Naive thymus-derived CD8-positive, alpha-beta T cell (primary cell): ENCODE measurements at places on chromosomes 4 and X.

GRCh38 chrX:42485601-42486000 lies 292.4 kb downstream of the PPP1R2C start:
- H3K4me3 ChIP-seq: no peak overlapping the region
- H3K27me3 ChIP-seq: no peaks in the 10 kb centered on the region
- no peaks in the 10 kb centered on the region for H3K4me1 ChIP-seq
- no peaks in the 10 kb centered on the region for H3K36me3 ChIP-seq

DNA sequence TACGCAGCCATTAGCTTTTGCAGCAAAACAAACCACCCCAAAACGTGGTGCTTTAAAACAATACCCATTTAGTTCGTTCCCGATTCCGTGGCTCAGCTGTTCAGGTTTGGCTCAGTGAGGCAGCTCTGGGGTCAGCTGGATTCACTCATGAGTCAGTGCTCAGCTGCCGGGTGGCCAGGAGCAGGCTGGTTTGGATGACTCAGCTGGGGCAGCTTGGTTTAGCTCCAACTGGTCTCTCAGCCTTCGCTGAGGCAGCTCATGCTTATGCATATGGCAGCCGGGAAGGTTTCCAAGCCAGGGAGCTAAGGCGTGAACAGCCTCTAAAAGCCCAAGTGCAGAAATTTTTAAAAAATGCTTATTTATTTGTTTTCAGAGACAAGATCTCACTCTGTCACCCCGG lies 13.3 kb upstream of the CD99 start:
- no peak overlapping the region for H3K27ac ChIP-seq
- H3K36me3 ChIP-seq: no peaks in the 10 kb centered on the region
- no peaks in the 10 kb centered on the region for H3K27me3 ChIP-seq
- no peak for DNase-seq

DNA sequence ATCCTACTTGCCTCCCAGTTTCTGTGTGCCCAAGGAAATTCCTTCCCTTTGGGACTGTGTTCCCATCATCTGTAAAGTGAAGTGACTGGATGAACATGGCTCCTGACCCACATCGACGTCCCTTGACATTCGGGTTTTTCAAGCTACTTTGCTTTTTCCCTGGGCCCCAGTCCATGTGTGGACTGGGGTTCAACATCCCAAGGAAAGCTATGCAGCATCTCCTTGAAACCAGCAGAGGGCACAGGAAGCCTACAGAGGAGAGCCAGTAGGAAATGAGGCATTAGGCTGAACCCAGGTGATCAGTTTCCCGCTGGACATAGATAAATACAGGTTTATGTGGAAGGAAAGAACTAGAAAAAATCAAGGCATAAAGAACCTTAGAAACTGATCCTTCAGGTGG lies 145.1 kb upstream of the ARHGEF9 start:
- no peaks in the 10 kb centered on the region for H3K27me3 ChIP-seq
- peaks cover 3% of the 10 kb centered on the region for H3K36me3 ChIP-seq
- H3K4me1 ChIP-seq: no peaks in the 10 kb centered on the region
- H3K27ac ChIP-seq: no peak overlapping the region
- no peak overlapping the region for H3K4me3 ChIP-seq
- DNase-seq: no peak

- DNase-seq: no peak
- peaks cover 9% of the 10 kb centered on the region for H3K36me3 ChIP-seq
- H3K27ac ChIP-seq: no peak overlapping the region
These were observed 1057.9 kb upstream of the DIAPH2 start for GRCh38 chrX:95626748-95627147.

- DNase-seq: no peak
- no peak overlapping the region for H3K4me3 ChIP-seq
- no peak overlapping the region for H3K27ac ChIP-seq
- H3K27me3 ChIP-seq: peaks cover 22% of the 10 kb centered on the region
- no peaks in the 10 kb centered on the region for H3K36me3 ChIP-seq
These were observed 134.0 kb downstream of the ANXA5 start for GRCh38 chr4:121562811-121563210.

GRCh38 chr4:142845293-142846107 lies 601 bp downstream of the INPP4B start:
- peak overlapping the region; percentile 91 for H3K4me3 ChIP-seq
- peaks cover 10% of the 10 kb centered on the region for H3K27me3 ChIP-seq
- H3K27ac ChIP-seq: no peak overlapping the region
- no peaks in the 10 kb centered on the region for H3K36me3 ChIP-seq
- no peak for DNase-seq

DNA sequence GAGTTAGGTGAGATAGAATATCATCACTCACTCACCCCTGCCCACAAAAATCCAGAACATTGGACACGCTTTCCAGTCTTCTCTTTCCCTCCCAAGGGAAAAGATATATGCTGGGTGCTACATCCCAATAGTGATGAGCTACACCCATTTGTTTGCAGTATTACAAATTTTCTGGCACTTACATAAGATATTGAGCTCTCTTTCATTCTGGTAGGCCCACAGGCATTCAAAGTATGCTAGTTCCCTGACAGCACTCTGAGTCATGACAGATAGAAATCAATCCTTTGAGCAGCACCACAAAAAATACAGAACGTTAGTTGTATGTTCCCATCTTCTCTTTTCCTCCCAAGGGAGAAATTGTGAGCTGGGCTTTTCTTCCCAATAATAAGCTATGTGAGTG lies 477.6 kb upstream of the GRID2 start:
- H3K27me3 ChIP-seq: no peaks in the 10 kb centered on the region
- H3K4me3 ChIP-seq: no peak overlapping the region
- no peaks in the 10 kb centered on the region for H3K4me1 ChIP-seq

DNA sequence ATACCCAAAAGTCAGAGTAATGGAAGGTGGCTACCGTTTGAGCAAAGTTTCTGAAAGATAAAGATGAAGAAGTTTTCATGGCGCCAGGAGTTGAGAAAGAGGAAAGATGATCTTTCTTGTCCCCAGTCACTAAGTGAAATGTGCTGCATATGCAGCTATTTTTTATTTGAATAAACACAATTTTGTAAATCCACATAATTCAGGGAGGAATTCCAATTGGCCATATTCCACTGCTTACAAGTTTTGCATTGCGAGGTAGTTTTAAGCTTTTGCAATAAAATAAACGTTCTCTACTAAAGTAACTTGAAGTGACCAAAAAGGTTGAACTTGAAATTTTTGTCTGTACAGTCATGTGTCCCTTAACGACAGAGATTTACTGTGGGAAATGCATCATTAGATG lies 139.3 kb upstream of the VCX2 start:
- H3K27me3 ChIP-seq: no peaks in the 10 kb centered on the region
- H3K4me3 ChIP-seq: no peak overlapping the region
- H3K4me1 ChIP-seq: no peaks in the 10 kb centered on the region
- no peak for DNase-seq
- no peak overlapping the region for H3K27ac ChIP-seq
- H3K36me3 ChIP-seq: peaks cover 2% of the 10 kb centered on the region

- no peaks in the 10 kb centered on the region for H3K4me1 ChIP-seq
- H3K27ac ChIP-seq: no peak overlapping the region
- H3K36me3 ChIP-seq: no peaks in the 10 kb centered on the region
These were observed 262.0 kb downstream of the PPP1R2C start for GRCh38 chrX:42515939-42516338.

DNA sequence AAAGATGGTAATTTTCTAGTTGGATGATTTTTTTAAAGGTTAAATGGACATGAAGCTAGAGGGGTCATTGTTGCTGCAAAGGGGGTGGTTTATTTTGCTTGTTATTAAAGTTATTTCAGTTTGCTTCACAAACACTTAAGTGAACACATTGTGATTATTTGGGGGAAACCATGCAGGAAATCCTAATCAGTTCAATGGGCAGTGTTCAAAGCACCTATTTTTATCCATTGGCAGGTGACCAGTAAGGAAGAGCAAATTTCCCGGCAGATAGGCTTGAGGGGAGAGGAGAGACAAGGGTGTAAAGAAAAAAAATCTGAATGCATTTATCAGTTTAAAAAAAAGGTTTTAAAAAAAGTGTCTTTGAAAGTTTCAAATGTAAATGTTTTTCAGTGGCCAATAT lies 17.6 kb downstream of the GPR174 start:
- peak overlapping the region; percentile 96 for H3K27ac ChIP-seq
- H3K4me3 ChIP-seq: peak overlapping the region; percentile 92
- H3K36me3 ChIP-seq: peaks cover 26% of the 10 kb centered on the region

- H3K4me1 ChIP-seq: no peaks in the 10 kb centered on the region
- H3K27ac ChIP-seq: no peak overlapping the region
- no peak overlapping the region for H3K4me3 ChIP-seq
- no peaks in the 10 kb centered on the region for H3K36me3 ChIP-seq
These were observed 95.8 kb upstream of the LDB2 start for GRCh38 chr4:16993956-16994840.

DNA sequence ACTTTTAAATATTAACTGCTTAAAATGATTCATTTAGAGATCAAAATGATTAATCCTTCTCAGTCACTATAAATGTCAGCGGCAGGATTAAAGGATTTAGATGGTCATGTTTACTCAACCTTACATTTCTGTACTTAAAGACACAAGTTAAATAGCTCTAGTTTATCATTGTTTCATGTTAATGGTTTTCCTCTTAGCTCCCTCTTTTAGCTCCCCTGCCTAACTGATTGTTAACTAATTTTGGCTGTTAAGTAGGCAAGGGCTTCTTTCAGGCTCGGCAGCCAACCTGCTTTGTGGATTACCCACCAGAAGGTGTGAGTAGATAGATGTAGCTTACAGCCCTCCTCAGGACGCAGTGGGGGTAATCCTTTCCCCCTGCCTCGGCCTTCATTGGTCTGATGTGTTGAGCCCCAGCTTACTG lies 96.0 kb downstream of the TENM3 start:
- H3K36me3 ChIP-seq: no peaks in the 10 kb centered on the region
- H3K27me3 ChIP-seq: peaks cover 5% of the 10 kb centered on the region
- no peak overlapping the region for H3K27ac ChIP-seq

- no peaks in the 10 kb centered on the region for H3K36me3 ChIP-seq
- no peak overlapping the region for H3K27ac ChIP-seq
- H3K27me3 ChIP-seq: peaks cover 6% of the 10 kb centered on the region
- H3K4me1 ChIP-seq: no peaks in the 10 kb centered on the region
These were observed 46.1 kb downstream of the BMX start for GRCh38 chrX:15546745-15547144.

GRCh38 chr4:55398461-55398860 lies 2.7 kb downstream of the TMEM165 start:
- H3K4me1 ChIP-seq: peaks cover 53% of the 10 kb centered on the region
- no peaks in the 10 kb centered on the region for H3K36me3 ChIP-seq
- peak overlapping the region; percentile 86 for H3K4me3 ChIP-seq
- no peaks in the 10 kb centered on the region for H3K27me3 ChIP-seq

DNA sequence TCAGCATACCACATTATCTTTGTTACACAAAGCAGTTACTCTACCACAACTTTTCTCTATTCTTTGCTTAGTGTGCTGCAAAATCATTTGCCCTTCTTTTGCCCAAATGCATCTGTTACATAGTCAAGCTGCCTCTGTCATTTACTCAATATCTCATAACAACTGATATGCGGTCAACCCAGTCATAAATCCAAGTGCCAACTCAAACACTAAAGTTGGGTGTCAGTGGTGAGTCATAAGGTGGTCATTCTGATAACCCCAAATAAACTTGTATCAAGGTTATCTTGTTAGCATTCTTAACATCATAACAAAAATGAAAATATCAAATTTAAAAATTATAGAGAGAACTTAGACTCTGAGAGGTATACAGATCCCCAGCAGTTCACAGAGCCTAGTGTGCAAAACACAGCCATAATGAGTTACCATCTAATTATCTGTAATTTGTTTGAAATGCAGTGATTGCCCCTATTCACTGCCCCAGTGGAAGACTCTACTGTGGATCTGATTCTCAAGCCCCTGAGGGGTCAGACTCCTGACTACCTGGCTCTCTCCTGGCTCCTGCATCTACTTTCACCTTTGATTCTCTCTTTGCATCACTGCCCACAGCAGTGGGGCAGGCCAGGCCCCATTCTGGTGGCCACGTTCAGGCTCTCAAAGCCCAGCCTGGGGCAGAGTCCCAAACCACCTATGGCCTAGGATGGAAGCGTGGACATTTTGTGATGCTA lies 29.2 kb downstream of the TBC1D9 start:
- DNase-seq: no peak
- no peaks in the 10 kb centered on the region for H3K36me3 ChIP-seq
- no peak overlapping the region for H3K27ac ChIP-seq
- no peak overlapping the region for H3K4me3 ChIP-seq
- peaks cover 5% of the 10 kb centered on the region for H3K27me3 ChIP-seq

- peaks cover 3% of the 10 kb centered on the region for H3K4me1 ChIP-seq
- DNase-seq: no peak
- H3K27ac ChIP-seq: no peak overlapping the region
These were observed 42.2 kb upstream of the ENPP6 start for GRCh38 chr4:184259866-184260265.

GRCh38 chr4:154478547-154478946 lies 13.1 kb downstream of the DCHS2 start:
- no peaks in the 10 kb centered on the region for H3K4me1 ChIP-seq
- H3K27ac ChIP-seq: no peak overlapping the region
- H3K27me3 ChIP-seq: peaks cover 2% of the 10 kb centered on the region

- peaks cover 1% of the 10 kb centered on the region for H3K27me3 ChIP-seq
- no peaks in the 10 kb centered on the region for H3K36me3 ChIP-seq
- no peak for DNase-seq
- no peak overlapping the region for H3K27ac ChIP-seq
- H3K4me1 ChIP-seq: peaks cover 4% of the 10 kb centered on the region
These were observed 13.2 kb downstream of the GPC4 start for GRCh38 chrX:133402042-133402453.

DNA sequence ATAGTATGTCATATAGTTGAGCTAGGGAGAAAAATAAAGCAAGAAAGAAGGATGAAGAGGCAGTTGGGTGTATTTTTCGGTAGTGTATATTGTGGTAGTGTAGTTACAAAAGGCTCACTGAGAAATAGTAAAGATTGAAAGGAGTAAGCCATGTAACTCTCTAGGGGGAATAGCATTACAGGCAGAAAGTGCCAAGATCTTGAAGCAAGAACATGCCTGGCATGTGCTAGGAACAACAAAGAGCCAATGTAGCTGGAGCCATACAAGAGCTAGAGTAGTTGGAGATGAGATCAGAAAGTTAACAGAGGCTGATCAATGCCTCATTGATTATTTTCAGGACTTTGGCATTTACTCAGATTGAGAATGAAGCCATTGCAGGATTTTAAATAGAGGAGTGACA lies 3.0 kb downstream of the ABCE1 start:
- peaks cover 18% of the 10 kb centered on the region for H3K36me3 ChIP-seq
- no peak overlapping the region for H3K4me3 ChIP-seq
- DNase-seq: no peak
- no peaks in the 10 kb centered on the region for H3K27me3 ChIP-seq

GRCh38 chrX:97685753-97686152 lies 802.0 kb downstream of the RPA4 start:
- no peaks in the 10 kb centered on the region for H3K27me3 ChIP-seq
- H3K4me3 ChIP-seq: no peak overlapping the region
- no peak for DNase-seq
- no peak overlapping the region for H3K27ac ChIP-seq
- no peaks in the 10 kb centered on the region for H3K4me1 ChIP-seq

- peaks cover 38% of the 10 kb centered on the region for H3K36me3 ChIP-seq
- no peak for DNase-seq
- H3K4me3 ChIP-seq: no peak overlapping the region
- no peaks in the 10 kb centered on the region for H3K27me3 ChIP-seq
- H3K27ac ChIP-seq: peak overlapping the region; percentile 75
These were observed 68.6 kb downstream of the PRSS12 start for GRCh38 chr4:118284169-118284568.

GRCh38 chrX:151702741-151703340 lies 7.6 kb downstream of the PRRG3 start:
- H3K27ac ChIP-seq: no peak overlapping the region
- H3K27me3 ChIP-seq: no peaks in the 10 kb centered on the region
- no peak for DNase-seq
- H3K4me3 ChIP-seq: no peak overlapping the region
- H3K4me1 ChIP-seq: no peaks in the 10 kb centered on the region
- H3K36me3 ChIP-seq: no peaks in the 10 kb centered on the region
